ENCODE measurements at places on chromosomes 16 and 17.

- DNase-seq, result peak; percentile 64
Observed at GRCh38 chr16:80751167-80751566, 53.2 kb downstream of the CDYL2 start.

GRCh38 chr16:22763437-22764080 is 50.4 kb upstream of the HS3ST2 start:
- DNase-seq, result no peak

- DNase-seq, result no peak
Observed at GRCh38 chr17:63358111-63358839, 87.8 kb downstream of the CYB561 start.

GRCh38 chr17:10729334-10730193 is at the start of gene TMEM220:
Gene TMEM220 (minus strand): TSS chr17:10730023. CDS start chr17:10729851, 172 bp downstream.
- no peak for DNase-seq

DNA sequence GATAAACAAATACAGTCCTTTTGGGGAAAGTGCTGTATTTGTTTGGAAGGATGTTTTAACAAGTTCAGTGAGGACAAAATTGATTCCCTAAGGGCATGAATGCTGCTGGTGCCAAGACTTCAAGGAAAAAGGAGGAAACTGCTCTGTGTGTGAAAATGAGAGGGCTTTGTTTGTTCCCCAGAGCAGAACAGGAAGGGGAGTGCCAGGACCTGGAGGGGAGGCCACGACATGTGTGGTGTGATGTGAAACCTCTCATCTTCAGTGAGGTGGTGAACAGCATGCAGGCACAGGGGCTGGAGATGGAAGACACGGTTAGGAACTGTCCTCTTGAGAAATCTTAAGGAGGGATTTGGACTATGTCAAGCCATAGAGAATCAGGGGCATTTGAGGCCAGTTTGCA is 46.6 kb upstream of the GRIN2A start:
- no peak for DNase-seq

DNA sequence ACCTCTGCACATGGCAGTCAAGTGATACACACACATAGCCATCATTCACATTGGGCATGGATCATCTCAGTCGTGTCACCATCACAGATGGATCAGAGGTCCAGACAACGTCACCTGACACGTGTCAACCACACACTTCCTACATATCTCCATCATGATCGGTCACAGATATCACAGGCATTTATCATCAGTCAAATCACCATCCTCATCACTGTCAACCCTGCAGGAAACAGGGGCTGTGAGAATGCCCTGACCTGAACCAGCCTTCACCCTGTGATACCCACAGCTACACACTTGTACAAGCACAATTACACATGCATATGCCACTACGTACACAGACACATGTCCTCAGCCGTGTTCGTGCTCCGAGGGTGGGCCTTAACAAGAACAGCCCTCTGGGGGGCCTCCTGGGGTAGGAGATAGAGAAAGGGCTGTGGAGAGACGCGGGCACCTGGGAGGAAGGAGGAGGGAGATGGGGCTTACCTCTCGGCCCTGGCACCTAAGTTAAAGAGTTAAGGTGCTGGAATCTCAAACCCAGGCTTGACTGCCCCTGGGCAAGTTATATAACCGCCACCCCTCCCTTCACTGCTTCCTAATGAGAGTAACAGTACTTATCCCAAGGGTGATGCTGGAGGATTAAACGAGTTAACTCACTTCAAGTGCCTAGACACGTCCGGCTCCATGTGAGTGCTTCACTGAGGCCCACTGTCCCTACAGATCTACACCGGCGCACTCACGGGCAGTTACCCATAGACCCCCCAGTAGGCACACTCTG is 1.1 kb downstream of the SLC12A4 start:
- peak; percentile 29 for DNase-seq

Data from NCI-H524 treated with DMSO at 0.1 percent for 48 hours (cell line).